Esophagus (tissue), 2 donors: ENCODE measurements at places on chromosomes 4 and X. TPM values are rescaled to one million over a fixed set of nuclear protein-coding genes. Genes with fewer than 3 reads are reported as not detected.

Gene DIAPH2
- 4.5 TPM for polyA plus RNA-seq

Gene VSIG1
- polyA plus RNA-seq: 0.47 TPM

Gene MYL5
- polyA plus RNA-seq: 22.4 TPM

Gene ARMCX2
- 5.9 TPM for polyA plus RNA-seq

Gene SERTM2
- not detected for polyA plus RNA-seq

Gene KIF4A
- polyA plus RNA-seq: 1.7 TPM

Gene LEF1
- 4.6 TPM for polyA plus RNA-seq

Gene SSX4
- polyA plus RNA-seq: not detected

Gene LSM6
- 11.6 TPM for polyA plus RNA-seq
